Sigmoid colon (tissue), 7 donors: ENCODE measurements at places on chromosomes 5 and 9. TPM values are rescaled to one million over a fixed set of nuclear protein-coding genes. Genes with fewer than 3 reads are reported as not detected.

- no peak for DNase-seq
Observed at GRCh38 chr9:8168916-8169438, 369.4 kb upstream of the DMAC1 start.

The TMEFF1 gene
- total RNA-seq: 0.68 TPM

DNA sequence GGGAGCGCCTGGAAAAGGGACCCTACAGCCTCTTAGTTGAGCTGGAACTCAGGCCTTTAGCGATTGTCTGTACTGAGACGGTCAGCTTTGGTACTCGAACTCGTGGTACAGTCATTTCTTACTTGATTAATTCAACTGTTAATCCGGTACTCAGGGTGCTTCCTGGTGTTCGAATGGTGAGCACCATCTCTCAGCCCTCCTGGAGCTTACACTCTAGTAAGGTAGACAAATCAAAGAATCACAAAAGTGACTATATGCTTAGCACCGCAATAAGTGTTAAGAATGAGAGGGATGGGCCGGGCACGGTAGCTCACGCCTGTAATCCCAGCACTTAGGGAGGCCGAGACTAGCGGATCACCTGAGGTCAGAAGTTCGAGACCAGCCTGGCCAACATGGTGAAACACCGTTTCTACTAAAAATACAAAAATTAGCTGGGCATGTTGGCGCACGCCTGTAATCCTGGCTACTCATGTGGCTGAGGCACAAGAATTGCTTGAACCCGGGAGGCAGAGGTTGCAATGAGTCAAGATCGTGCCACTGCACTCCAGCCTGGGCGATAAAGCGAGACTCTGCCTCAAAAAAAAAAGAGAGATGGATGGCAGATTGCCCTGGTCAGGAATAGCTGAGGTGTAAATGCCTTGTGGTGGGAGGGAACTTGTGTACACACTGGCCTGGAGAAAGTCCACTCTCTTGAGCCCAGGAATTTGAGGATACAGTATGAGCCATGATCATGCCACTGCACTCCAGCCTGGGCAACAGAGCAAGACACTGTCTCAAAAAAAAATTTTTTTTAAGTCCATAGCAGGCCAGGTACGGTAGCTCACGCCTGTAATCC, 981 bp downstream of the TCOF1 start:
- DNase-seq: no peak

The SLC36A2 gene
- total RNA-seq: not detected

- peak; percentile 59 for DNase-seq
Observed at GRCh38 chr5:125526966-125527365, 780.5 kb upstream of the ZNF608 start.

- no peak for DNase-seq
Observed at GRCh38 chr9:136642439-136642921, 20.2 kb upstream of the EGFL7 start.

The MZB1 gene
- not detected for total RNA-seq

DNA sequence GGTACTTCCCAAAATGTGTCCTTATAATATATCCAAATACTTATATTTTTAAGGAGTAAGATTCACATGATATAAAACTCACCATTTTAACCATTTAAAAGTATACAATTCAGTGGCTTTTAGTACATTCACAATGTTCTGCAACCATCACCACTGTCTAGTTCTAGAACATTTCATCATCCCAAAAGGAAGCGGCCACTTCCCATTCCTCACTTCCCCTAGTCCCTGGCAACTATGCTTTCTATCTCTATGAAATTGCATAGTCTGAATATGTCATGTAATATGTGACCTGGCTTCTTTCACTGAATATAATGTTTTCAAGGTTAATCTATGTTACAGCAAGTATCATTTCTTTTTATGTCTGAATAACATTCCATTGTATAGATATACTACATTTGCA, 615.1 kb upstream of the SGCD start:
- no peak for DNase-seq
